ENCODE measurements at places on chromosomes 13 and 19.

GRCh38 chr19:1672769-1673644 is 20.6 kb upstream of the TCF3 start:
- DNase-seq, result no peak

DNA sequence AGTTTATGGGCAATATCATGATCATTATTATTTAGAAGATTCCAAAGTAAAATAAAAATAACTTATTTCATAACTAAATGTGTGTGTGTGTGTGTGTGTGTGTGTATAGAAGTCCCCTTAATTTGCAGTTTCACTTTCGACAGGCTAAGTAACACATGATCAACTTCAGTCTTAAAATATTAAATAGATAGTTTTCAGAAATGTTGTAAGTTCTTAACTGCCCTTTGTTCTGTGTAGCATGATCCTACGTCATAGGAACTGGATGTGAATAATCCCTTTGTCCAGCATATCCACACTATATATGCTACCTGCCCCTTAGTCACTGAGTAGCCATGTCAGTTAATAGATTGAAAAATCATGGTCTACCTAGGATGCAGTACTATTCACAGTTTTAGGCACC is 1863.5 kb upstream of the PCDH20 start:
- DNase-seq, result no peak

DNA sequence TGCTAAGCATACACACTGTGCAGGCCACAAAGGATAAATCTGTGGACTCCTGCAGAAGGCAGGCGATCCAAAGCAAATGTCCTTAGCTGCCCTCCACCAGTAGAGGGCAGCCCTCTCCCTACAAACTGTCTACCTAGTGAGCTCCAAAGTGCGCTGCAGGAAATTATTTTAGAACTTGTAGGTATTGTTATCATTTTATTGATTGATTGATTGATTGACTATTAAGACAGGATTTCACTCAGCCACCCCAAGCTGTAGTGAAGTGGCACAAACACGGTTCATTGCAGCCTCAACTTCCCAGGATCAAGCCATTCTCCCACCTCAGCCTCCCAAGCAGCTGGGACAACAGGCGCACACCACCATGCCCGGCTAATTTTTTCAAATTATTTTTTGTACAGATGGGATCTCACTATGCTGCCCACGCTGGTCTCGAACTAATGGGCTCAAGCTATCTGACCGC is 37.3 kb downstream of the RNF6 start:
- peak; percentile 41 for DNase-seq

- no peak for DNase-seq
Observed at GRCh38 chr19:34082289-34083077, 89.8 kb upstream of the LSM14A start.

- no peak for DNase-seq
Observed at GRCh38 chr19:15368051-15368632, 11.4 kb downstream of the AKAP8 start.

DNA sequence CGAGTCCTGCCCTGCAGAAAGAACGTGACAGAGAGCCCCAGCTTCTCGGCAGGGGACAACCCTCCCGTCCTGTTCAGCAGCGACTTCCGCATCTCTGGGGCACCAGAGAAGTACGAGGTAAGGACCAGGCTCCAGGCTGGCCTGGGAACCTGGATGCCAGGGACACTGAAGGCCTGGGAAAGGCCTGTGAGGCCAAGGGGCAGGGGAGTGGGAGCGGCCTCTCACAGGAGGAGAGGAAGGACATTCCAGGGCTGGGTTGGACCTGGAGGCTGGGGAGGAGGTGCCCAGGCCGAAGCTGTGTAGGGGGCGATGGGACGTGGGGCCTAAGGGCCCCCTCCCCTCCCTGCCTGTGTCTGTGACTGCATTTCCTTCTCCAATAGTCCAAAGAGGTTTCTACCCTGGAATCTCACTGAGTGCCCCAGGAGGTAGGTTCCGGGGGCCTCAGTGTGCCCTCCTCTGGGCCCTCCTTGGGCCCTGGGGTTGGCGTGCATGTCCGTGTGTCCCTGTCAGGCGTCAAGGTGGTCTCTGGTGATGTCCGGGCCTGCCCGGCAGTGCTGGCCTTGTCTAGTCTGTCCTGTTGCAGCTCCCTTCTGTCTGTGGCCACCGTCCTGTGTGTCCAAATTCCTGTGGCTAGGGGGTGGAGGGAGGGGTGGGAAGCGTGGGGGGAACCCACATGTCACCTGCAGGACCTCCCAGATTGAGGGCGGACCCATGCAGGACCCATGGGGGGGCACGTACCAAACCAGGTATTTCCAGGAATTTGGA is 16.9 kb upstream of the CD22 start:
- no peak for DNase-seq

DNA sequence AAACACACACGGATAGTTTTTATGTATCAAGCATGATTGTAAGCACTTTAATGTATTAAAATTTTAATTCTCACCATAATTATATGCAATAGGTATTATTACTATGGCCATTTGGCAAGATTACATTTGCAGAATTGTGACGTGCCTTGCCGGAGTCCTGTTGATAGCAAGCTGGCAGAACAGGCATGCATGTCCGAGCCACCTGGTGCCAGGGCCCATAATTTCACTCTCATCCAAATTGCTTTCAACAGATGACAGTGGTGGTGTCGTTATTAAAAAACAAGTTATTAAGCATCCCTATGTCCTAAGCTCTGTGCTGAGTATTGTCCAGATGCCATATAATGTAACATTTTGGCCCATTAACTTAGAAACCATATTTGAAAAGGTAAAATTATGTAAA is 374.3 kb downstream of the FOXO1 start:
- DNase-seq, result no peak

- DNase-seq, result no peak
Observed at GRCh38 chr13:53150568-53150967, 122.0 kb downstream of the OLFM4 start.

GRCh38 chr19:11698231-11698630 is 40.5 kb downstream of the ZNF823 start:
- no peak for DNase-seq

All from DMS79 treated with DMSO at 0.1 percent for 48 hours (cell line).